ENCODE measurements at places on chromosomes 2 and 18.

DNA sequence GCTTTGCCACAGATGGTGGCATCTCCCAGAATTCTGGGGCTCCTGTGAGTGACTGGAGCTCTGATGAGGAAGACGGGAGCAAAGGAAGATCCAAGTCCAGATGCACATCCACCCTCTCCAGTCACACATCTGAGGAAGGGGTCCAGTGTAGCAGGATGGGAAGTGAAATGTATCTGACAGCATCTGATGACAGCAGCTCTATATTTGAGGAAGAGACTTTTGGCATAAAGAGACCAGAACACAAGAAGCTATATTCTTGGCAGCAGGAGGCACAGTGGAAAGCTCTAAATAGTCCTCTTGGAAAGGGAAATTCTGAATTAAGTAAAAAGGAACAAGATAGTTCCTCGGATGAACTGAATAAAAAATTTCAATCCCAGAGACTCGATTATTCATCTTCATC is 23.5 kb upstream of the C1GALT1C1L start:
- DNase-seq = no peak

DNA sequence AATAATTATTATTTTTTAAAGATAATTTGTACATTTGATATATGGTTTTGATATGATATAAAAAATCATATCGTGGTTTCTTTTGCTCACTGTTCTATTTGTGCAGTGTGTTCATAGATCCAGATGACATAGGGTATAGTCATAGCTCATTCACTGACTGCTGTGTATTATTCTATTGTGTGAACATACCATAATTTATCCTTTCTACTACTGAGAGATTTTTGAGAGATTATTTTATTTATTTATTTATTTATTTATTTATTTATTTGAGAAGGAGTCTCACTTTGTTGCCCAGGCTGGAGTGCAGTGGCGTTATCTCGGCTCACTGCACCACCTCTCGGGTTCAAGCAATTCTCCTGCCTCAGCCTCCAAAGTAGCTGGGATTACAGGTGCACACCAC is 39.0 kb downstream of the FER1L5 start:
- DNase-seq = no peak

GRCh38 chr18:79600596-79600995 is 79.0 kb upstream of the CTDP1 start:
- no peak for DNase-seq

DNA sequence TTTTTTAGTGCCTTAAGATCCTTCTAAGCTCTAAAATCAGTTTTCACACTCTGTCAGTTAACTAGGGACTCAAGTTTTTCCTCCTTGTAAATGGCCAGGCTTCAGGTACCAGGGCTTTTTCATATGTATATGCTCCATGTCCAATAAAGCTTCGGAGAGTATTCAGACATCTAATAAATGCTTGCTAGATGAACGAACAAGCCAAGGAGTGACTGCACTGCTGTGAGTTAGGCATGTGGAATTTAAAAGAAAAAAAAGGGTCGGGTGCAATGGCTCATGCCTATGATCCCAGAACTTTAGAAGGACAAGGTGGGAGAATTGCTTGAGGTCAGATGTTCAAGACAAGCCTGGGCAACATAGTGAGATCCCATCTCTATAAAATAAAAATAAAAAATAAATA is 81.9 kb downstream of the CDH2 start:
- DNase-seq = no peak
